ENCODE measurements at places on chromosomes 7 and 10.

GRCh38 chr10:178208-178607 is 43.0 kb downstream of the ZMYND11 start:
- peak; percentile 51 for DNase-seq

GRCh38 chr10:28930514-28931495 is 253.5 kb downstream of the BAMBI start:
- DNase-seq, result no peak

- DNase-seq, result no peak
Observed at GRCh38 chr10:57102236-57102635, 741.2 kb upstream of the ZWINT start.

GRCh38 chr7:108409146-108409545 is 47.1 kb downstream of the NRCAM start:
- DNase-seq, result no peak

DNA sequence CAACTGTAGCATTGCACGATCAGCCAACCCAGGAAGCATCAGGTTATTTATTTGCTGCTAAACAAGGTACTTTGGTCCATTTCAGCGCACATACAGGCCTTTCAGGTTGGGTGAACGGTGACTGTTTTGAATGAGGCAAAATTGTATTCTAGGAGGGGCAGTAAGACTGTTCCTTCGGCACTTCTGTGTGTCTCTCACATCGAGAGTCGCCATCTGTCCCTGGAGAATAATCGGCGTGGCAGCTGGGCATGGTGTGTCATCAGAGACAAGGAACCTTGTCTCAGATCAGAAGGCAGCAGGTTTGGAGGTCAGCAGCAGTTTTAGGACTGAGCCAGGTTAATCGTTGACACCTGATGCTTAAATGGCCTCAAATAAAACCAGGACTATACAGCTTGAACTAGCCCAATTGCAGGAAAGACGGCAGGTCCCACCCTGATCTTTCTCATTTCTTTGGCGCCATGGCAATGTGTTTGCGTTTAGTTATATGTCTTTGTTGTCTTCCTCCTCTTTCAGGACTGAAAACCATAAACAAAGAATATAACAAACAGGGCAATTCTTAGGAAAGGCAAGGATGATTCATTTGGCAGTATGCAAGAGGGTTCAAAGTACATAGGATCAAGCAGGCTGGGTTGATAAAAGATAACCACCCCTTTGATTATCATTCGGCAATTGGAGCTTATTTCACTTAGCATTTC is 92.0 kb upstream of the PRR15 start:
- DNase-seq, result no peak

DNA sequence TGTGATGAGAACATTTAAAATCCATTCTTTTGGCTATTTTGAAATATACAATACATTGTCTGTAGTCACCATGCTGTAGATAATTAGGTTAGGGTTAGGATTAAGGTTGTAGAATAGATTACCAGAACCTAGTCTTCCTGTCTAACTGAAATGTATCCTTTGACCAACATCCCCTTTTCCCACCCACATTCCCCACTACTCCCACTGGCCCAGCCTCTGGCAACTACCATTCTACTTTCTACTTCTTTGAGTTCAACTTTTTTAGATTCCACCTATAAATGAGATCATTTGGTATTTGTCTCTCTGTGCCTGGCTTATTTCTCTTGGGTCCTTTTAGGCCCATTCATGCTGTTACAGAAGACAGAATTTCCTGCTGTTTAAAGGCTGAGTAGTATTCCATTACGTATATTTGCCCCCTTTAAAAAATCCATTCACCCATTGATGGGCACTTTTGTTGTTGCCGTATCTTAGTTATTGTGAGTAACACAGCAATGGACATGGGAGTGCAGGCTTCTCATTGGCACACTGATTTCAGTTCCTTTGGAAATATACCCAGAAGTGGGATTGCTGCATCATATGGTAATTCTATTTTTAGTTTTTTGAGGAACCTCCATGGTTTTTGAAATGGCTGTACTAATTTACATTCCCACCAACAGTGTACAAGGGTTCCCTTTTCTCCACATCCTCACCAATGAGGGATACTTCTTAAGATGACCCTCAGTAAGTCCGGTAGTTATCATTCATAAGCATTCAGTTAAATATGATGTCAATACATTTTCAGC is 104.0 kb downstream of the RALA start:
- no peak for DNase-seq

DNA sequence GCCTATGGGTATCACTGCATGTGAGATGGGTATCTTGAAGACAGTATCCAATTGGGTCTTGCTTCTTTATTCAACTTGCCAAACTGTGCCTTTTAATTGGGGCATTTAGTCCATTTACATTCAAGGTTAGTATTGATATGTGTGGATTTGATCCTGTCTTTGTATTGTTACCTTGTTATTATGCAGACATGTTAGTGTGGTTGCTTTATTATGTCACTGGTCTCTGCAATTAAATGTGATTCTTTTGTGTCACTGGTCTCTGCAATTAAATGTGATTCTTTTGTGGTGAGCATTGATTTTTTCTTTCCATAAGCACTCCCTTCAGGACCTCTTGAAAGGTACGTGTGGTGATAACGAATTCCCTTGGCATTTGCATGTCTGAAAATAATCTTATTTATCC is 357.8 kb upstream of the STEAP1 start:
- no peak for DNase-seq

DNA sequence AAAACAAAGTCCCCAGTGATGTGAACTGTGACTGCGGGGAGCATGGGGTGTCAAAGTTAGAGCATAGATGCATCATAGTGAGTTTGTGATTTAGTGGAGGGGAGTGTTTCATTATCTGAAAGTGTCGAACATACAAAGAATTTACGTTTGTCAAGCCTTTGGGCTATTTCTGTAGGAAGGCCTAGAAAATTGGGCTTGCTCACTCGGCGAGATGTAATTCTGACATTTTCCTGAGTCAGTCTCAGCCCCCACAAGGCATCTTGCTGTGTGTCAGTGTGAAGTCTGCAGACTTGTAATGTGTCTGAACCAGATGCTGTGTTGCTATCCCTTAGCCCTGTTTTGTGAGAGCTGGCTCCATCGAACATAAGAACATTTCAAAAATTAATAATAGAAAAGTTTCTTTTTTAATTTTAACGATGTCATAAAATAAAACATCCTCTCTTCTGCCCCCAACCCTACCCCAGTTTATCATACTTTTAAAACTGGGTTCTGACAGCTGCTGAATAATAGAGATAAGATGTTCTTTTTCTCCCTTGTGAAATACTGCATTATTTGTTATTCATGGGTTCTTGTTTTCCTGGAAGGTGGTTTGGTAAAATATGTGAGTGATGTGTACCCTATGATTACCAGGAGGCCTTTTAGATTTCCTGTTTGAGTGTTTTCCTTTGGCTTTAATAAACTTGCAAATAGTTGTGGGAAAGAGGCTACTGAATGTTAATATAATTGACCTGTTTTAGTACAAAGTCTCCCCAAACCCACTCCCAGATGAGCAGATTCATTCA is 207.4 kb downstream of the GPR158 start:
- DNase-seq, result no peak

GRCh38 chr7:35359423-35359822 is 105.5 kb upstream of the TBX20 start:
- DNase-seq, result no peak

DNA sequence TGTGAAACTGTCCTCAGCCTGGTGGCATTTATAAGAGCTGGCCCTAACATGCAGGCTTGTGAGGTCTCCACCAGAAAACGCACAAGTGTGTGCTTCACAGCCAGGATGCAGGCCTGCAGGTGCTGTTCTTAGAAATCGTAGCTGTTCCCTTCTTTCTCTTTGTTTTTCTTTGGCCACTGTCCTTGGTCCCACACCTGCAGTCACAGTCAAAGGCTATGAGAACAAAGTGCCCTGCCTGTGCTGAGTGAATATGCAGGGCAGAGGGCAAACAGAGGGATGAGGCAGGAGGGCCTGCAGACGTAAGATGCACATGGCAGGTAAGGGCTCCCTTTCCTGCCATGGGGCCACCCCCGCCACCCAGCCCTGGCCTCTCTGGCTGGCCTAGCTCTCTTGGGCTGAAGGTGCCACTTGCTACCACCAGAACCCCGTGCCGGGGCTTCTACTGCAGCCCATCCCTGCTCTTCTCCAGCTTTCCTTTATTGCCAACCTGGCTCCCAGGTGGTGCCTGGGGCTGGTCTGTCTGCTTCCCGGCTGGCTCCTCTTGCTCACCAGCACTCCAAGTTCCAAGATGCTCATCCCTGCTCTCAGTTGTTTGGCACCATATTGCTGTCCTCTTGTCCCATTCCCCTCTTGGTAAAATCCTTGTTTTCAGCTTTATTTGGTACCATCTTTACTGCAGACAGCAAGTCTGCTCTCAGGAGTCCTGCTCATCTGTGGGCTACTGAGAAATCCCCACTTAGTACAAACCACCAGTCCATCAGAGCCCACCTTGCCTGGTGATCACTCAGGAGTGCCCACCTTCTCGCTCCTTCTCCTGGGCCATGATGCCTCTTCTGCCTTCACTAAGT is 308.1 kb upstream of the ZMIZ1 start:
- DNase-seq, result no peak

- DNase-seq, result no peak
Observed at GRCh38 chr10:4313051-4313450, 513.0 kb upstream of the AKR1E2 start.

Measured in bronchial epithelial cell (primary cell).